ENCODE measurements at places on chromosomes 6 and 20.

DNA sequence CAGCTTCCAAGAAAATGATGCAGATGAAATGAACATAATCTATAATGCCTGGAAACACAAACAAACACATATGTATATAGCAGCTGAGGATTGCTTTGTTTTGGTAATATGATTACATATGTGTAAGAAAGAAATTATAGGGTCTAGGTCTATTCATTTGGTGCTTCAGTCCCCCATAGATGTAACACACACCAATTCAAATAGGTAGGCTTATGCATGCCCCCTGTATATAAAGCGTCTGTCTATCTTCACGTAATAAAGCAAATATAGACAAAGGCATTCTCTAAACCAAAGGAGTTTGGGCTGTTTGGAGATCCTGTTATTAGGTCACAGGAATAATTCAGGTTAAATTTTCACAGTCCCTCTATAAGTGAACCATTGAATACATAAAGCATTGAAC, 270.4 kb upstream of the SGK1 start:
- DNase-seq, result no peak

DNA sequence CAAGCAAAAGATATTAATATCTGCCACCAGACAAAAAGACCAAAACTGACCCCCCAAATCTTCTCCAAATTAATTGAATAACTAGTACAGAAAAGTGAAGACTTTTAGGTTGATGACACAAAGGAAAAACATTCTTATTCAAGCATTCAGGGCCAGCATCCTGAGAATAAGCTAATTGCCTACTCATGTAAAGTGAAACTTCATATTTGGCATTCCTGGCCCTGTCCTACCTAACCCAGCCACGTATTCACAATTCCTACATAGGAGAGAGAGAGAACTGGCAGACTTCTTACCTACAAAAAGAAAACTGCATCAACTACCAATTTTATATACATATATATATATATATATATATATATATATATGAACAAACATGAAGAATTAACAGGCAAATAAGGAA, 4.9 kb upstream of the ASCC3 start:
- DNase-seq, result no peak

DNA sequence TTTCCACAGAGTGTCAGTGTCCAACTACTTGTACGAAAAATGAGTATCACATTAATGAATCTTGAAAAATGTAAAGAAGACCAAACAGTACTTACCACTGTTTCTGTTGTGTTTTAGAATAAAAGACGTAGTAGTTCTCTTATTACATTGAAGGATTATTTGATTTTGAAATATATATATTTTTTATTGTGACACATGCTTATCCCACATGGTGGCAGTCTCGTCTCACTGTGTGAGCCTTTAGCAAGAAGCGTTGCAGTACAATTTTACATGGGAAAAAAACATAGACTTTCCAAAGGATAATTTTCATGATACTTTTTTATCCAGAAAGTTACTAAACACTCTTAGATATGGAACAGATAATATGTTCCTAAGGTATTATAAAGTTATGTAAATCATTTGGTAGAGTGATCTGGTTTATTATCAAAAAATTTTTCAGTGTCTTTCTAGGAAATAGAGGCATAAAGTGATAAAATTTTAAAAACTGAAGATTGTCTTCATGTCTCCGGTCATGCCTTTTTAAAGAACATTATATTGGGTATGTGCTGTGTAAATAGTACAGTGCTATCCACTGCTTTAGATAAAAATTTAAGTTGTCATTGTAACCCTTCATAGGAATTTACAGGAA, 117.5 kb upstream of the SAMD5 start:
- no peak for DNase-seq

DNA sequence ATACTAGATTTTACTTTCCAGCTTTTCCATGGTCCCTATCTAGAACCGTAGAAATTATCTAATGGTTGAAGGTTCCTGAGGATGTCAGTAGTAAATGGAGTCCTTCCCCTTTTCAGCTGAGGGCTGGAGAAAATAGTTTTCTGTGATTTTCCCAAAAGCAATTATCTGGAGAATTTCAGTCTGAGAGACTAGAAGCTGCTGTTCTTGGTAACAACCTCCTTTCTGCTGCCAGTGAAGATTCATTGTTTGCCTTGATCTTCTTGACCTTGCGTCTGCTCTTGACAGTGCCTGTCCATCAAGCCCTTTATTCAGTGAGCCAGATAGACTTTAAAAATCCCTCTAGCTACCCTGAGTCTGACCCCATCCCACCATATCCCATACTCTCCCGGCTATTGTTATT, 73.1 kb downstream of the PHACTR2 start:
- DNase-seq, result no peak

GRCh38 chr6:116033687-116034303, 26.9 kb downstream of the FRK start:
- no peak for DNase-seq

Measured in activated T-cell treated with anti-CD3 and anti-CD28 coated beads, Interleukin-2, amount 50 U/mL, for 1 hour (primary cell).